ENCODE measurements at places on chromosomes 4 and X.

DNA sequence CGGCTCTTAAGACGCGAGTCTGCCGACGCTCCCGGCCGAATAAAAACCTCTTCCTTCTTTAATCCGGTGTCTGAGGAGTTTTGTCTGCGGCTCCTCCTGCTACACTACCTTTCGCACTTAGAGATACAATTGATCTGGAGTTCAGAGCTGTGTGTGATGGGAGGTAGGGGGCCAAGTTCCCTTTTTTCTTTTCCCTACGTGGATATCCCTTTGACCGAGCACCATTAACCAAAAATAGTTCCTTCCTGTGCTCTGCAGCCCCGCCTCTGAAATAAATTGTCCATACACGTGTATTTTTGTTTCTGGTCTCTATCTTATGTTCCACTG, 555 bp upstream of the PGM2 start:
- DNase-seq, result no peak

DNA sequence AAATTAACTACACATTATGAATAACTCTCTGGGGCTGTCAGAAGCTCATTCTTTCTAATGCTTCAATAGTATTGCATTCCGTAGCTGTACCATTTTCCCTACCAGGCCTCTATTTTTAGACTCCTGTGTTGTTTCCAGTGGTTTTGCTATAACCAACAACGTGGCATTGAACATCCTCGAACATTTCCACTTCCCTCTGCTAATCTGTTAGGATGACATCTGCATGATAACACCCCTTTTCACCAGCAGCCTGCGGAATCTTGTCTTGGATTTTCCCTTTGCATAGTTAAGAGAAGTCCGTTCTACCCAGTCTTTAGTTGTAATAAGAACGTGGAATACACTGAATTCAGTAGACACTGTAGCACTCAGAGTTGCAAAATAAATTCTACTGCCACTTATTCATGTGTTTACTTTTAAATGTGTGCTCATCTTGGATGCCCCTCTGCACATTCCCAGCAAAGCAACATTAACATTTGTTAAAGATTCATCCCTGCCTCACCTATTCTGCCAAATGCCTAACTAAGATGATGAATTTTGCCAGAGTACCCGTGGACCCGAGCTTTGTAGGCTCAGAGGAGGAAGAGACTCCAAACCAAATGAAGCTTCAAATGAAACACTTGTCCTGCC, 55.6 kb downstream of the SEL1L3 start:
- no peak for DNase-seq

- no peak for DNase-seq
Observed at GRCh38 chrX:63186137-63186536, 165.0 kb downstream of the SPIN4 start.

DNA sequence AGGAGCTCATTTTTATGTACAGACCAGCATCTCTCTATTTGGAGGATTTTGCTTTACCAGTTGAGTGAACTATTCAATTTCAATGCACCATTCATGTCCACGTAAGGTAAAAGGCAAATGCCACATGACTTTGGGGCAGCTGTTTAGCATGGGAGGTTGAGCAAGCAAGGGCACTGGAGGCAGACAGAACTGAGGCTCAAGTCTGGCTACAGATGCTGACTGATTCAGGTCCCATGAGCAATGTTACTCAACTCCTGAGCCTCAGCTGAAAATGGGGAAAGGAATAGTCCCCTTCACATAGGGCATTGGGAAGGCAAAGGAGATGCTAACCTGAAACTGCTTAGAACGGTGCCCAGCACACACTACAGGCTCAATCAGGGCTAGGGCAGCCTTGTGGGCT, 93.0 kb upstream of the MTM1 start:
- no peak for DNase-seq

- DNase-seq, result no peak
Observed at GRCh38 chr4:123481717-123482116, 85.1 kb downstream of the SPRY1 start.

DNA sequence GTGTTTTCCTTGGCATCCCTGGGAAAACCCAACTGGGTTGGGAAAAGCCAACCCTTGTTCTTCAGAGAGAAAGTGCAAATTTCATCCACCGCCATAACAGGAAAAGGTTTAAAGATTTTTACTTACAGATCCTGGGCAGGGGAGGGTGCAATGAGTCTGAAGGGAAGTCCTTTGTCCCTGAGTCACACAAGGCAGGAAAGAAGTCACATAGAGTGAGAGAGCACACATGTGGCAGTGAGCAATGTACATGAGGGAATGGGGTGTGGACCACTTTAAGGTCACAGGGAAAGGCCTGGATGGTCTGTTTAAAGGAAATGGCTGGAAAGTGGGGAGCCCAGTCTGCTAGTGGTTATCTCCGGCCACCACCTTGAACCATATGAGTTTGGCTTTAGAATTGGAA, 248.9 kb downstream of the HS3ST1 start:
- DNase-seq, result no peak

DNA sequence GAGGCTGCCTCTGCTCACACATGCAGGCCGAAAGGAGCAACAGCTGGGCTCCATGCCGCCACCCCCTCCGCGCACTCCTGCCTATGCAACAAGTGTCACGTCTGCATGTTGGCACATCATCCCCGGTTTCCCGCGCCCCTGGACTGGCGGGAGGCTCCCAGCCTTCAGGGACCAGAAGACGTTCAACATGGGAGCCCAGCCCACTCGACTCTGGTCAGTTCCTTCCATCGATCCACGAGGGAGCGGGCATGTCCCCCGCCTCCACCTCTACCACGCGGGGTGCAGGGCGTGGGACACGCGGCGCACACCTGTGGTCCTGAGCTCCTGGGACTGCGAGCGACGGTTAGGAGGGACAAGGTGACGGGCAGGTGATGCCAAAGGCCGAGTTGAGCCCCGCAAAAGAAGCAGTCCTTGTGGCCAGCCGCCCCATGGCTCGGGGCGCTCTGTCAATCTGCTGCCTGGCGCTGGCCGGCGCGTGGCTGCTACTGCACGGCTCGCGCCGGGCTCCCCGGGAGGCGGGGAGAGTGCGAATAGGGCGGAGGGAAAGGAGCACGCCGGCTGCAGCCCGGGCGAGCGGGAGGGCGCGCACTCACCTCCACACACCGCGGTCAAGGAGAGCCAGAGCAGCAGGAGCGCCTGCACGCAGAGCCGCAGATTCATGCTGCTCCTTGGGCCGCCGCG, 645 bp downstream of the APLN start:
- DNase-seq, result no peak

DNA sequence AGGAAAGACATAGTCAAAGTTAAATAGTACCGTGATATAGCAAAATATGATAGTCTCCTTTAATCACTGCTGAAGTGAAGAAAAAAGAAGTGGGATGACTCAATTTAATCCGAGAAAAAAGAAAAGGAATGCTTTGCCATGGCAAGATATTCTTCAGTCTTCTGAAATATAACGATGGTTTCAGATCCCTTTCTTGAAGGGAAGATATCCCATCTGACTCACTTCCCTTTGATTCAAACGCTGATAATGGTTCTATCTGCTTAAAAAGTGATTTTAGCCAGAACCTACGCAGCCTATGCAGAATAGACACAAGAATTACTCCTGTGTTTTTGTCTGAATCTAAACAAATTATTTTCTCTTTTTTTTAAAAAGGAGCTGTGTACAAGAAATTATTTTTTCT, 68.1 kb upstream of the FTHL17 start:
- DNase-seq, result no peak

DNA sequence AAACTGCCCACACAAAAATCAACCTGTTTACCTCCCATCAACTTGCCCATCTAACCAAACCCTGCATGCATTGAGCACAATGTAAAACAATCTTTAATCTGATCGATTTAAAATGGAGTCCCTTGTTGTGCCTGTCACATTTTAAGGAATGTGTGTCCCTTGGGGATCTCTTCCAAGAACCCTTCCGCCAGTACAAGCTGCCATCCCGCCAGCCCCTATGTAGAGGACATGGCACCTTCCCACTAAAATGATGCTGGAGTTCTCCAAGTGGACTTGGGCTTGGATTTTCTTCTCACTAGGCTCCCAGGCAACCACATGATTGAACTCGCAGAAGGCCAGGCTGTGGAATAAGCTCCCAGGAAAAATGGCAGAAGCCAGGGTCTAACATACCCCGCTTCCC, 45.8 kb upstream of the ENPP6 start:
- DNase-seq, result no peak

GRCh38 chr4:24856586-24856985, 56.3 kb downstream of the CCDC149 start:
- DNase-seq, result no peak

DNA sequence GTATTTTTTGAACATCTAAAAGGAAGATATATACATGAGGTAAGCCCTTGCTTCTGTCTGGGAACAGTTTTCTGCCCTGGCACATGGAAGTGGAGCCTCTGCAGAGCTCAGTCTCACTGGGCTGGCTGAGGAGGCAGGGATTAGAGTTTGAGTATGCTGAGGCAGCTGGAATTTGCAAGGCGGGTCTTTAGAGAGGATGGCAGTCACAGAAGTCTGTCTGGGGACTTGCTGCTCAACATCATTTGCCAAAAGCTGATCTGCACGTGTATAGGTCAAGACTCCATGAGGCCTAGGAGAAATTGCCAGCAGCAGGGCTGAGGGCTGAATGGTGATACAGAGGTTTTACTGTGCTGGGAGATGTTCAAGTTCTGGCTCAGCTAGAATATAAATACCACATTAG, 163.6 kb upstream of the ANK2 start:
- DNase-seq, result no peak

GRCh38 chrX:49155243-49155899, 7.2 kb upstream of the MAGIX start:
- DNase-seq, result no peak

GRCh38 chrX:50721764-50722521, 92.1 kb downstream of the SHROOM4 start:
- DNase-seq, result no peak

GRCh38 chrX:40496728-40497127, 84.0 kb upstream of the ATP6AP2 start:
- DNase-seq, result no peak

GRCh38 chrX:21373637-21374162, 518 bp upstream of the CNKSR2 start:
- no peak for DNase-seq

GRCh38 chrX:38175139-38175538, 45.5 kb downstream of the SRPX start:
- no peak for DNase-seq

GRCh38 chrX:17944833-17945497, 83.9 kb upstream of the RAI2 start:
- no peak for DNase-seq

DNA sequence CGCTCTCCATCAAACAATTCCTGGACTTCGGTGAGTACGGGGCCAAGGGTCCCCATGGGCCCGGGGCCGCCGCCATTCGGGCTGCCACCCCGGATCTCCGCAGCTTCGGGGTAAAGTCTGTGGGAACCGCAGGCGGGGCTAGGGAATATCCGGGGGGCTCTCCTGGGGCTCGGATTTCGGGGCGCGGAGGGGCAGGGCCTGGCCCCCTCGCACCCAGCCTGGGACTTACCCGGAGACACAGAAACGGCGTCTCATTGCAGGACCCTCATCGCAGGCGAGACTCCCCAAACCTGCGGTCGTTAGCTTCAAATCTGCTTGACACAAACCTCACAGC, 413 bp downstream of the PDK3 start:
- DNase-seq, result no peak

DNA sequence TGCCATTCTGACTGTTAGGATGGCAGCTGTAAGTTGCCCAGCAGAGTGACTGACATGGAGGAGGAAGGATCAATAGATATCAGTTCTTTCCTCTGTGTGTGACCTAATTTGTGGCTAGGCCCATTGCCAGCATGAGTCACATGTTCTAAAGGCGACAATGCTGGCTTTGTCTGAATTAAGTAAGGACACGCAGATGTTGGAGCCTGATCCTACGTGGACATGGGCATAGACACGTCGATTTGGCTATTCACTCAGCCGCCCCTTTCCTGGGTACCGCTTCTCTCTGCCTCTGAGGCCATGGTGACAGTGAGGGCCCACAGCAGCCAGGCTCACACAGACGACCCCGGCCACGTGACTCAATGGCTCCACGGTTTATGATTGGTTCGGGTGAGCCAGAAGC, 16.3 kb downstream of the PROM1 start:
- DNase-seq, result no peak

GRCh38 chr4:98822144-98822543, 106.8 kb downstream of the EIF4E start:
- DNase-seq, result no peak

DNA sequence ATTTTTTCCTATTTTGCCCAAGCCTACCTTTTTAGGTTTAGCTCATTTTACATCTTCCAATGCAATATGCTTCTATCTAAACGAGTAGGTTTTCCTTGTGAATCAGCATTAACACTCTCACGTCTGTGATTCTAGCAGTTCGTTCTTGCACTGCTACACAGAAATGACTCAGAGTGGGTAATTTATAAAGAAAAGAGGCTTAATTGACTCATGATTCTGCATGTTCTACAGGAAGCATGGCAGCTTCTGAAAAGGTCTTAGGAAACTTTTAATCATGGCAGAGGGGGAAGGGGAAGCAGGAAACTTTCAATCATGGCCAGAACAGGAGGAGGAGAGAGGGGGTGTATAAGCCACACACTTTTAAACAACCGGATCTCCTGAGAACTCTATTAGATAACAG, 44.9 kb downstream of the SPANXN1 start:
- DNase-seq, result no peak

GRCh38 chr4:117001077-117001476, 84.3 kb downstream of the TRAM1L1 start:
- no peak for DNase-seq

DNA sequence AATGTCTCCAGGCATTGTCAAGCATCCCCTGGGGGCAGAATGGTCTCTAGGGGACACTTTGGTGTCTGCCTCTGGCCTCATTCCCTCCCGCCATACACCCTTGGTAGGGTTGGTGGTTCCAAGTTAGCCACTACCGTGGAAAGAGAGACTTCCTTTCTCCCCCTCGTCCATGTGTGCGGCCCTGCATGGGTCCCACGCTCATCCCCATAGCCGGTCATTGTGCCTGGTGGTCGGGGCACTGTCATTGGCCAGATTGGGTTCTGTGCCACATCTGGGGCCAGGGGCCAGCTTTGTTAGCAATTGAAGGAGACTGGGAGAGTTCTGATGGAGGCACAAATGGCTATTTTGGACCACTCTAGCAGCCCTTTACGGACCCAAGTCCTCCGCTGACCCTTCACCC, 17.3 kb downstream of the CLCN4 start:
- no peak for DNase-seq

DNA sequence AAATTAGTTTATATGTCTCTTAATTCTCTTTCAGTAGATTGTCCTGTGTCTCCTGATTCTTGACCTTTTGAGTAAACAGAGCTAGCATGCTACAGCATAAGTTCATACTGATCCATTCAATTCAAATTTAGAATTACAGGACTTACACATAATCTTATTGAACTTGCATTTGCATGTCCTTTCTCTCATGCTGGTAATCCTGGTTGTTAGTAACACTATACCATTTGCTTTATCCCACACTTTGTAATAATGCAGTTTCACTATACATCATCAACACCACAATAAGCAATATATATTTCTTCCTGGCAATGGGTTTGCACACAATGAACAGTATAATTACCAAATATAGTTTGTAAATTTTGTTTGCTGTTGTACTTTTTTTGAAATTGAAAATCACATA, 937.2 kb upstream of the GRID2 start:
- DNase-seq, result no peak

- DNase-seq, result no peak
Observed at GRCh38 chr4:142282870-142283431, 563.1 kb downstream of the INPP4B start.

GRCh38 chr4:78441756-78442155, 109.8 kb upstream of the ANXA3 start:
- DNase-seq, result no peak
